ENCODE measurements at places on chromosomes 12 and 14.

- DNase-seq: no peak
Observed at GRCh38 chr12:29709496-29710040, 74.2 kb downstream of the TMTC1 start.

- no peak for DNase-seq
Observed at GRCh38 chr12:110564471-110564991, 18.6 kb downstream of the PPTC7 start.

DNA sequence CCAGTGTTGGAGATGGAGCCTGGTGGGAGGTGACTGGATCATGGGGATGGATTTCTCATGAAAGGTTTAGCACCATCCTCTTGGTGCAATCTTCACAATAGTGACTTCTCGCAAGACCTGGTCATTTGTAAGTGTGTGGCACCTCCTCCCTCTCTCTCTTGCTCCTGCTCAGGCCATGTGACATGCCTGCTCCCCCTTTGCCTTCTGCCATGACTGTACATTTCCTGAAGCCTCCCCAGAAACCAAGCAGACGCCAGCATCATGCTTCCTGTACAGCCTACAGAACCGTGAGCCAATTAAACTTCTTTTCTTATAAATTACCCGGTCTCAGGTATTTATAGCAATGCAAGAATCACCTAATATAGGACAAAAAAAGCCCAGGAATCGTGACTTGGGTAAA lies 171.0 kb upstream of the FOXN3 start:
- DNase-seq: no peak

DNA sequence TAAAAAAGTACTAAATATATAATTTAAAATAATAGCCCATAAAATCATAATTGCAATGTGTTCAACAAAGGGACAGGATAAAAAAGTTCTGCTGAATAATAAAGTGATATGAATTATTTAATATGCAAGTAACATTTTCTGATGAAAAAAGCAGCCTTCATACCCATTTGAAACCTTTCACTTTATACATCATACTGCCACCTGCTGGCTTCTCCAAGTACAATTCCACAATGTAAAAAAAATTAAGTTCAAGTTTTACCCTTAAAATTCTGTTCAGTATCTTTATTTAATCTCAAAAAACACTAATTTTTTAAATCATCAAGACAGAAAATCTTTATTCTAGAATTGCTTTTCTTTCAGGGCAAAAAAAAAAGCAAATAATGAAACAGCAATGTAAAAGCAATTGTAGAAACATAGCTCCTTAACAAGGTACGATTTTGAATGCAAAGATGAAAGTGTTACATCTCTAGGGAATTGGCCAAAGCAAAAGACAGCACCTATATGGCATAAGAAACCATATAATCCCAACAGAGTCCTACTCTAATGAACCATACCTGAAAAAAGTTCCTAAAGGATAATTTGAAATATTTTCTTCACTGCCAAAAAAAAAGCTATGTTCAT lies 15.0 kb downstream of the MDM1 start:
- DNase-seq: peak; percentile 15

DNA sequence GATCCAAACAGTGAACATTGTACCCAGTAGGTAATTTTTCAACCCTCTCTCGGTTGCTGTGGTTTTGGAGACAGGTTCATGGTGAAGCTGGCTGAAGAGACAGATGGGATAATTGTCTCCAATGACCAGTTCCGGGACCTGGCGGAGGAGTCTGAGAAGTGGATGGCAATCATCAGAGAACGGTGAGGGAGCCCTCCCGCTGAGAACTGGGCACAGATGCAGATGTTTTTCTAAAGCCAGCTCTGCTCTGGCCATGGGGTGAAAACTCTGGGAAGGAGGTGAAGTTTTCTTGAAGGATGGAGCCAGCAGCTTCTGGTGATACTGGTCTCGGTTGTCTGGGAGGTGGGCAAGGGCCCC lies 6.2 kb downstream of the KHNYN start:
- DNase-seq: no peak

GRCh38 chr12:107369679-107370078 lies 276.3 kb upstream of the CRY1 start:
- peak; percentile 16 for DNase-seq

GRCh38 chr14:75430526-75430925 lies 2.7 kb downstream of the JDP2 start:
- DNase-seq: no peak

DNA sequence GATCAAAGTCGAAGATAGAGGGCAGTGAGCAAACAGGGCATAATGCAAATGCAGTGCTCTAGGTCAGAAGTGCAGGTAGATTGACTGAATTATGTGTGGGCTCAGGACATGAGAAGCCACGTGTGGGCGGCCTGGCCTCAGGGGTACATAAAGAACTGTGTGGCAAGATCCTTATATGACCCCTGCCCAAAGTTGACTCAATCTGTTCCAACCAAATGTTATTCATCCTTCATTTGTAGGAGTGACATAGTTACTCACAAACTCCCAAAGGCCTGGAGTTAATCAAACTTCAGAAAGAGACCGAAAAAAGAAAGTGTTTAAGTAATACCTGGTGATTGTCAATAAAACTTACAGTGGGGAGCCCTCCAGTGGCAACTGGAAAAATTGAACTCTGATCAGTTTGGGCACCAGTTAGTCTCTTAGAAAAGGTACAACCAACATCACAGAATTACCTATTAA lies 150.4 kb upstream of the FAR2 start:
- peak; percentile 7 for DNase-seq

- DNase-seq: no peak
Observed at GRCh38 chr12:131038159-131038558, 84.5 kb downstream of the ADGRD1 start.

- DNase-seq: no peak
Observed at GRCh38 chr12:120563495-120563894, 17.7 kb downstream of the POP5 start.

GRCh38 chr14:27863166-27863565 lies 903.4 kb upstream of the FOXG1 start:
- no peak for DNase-seq

DNA sequence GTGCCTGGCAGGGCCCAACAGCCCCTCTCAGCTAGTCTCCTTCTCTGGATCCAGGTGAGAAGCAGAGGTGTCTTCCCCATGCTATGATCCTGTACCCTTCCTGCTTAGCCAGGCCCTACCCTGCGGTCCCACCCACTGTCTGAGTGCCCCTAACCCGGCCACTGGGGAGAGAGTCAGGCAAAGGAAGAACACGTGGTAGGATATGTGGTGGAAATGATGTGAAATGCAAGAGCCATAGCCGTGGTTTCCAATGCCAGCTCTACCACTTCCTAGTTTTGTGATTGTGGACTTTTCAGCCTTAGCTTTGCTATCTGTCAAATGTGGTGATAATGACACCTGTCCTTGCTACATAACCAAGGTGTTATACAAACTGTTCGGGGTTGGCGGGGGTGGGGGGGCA lies 15.8 kb downstream of the KRT2 start:
- no peak for DNase-seq

DNA sequence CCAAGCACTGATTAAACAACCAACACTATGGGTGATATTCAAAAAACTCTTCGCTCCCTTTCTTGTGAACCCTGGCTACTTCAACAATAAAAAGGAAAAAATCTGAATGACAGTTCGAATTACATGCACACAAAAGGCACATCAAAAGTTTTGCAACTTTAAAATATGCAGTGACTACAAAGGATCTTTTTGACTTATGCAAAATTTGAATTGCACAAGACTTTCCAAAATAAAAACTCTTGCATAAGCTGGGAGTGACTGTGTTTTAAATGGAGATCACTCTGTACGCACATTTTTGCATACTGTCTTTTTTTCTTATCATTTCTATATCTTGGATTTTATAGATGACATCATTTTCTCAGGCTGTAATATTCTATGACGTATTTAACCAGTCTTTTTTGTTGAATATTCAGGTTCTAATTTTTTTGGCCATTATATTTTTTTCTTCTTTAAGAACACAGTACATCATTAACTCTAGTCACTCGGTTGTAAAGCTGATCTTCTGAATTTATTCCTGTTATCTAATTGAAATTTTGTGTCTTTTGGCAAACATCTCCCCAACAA lies 667.6 kb upstream of the TBX3 start:
- no peak for DNase-seq

DNA sequence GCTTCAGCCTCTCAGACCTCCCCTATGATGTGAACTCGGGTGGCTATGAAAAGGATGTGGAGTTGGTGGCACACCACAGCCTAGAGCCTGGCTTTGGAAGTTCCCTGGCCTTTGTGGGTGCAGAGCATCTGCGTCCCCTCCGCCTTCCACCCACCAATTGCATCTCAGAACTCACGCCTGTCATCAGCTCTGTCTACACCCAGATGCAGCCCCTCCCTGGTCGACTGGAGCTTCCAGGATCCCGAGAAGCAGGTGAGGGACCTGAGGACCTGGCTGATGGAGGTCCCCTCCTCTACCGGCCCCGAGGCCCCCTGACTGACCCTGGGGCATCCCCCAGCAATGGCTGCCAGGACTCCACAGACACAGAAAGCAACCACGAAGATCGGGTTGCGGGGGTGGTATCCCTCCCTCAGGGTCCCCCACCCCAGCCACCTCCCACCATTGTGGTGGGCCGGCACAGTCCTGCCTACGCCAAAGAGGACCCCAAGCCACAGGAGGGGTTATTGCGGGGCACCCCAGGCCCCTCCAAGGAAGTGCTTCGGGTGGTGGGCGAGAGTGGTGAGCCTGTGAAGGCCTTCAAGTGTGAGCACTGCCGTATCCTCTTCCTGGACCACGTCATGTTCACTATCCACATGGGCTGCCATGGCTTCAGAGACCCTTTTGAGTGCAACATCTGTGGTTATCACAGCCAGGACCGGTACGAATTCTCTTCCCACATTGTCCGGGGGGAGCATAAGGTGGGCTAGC lies 7.0 kb upstream of the RPS26 start:
- DNase-seq: no peak

- no peak for DNase-seq
Observed at GRCh38 chr14:89641495-89642175, 224.6 kb upstream of the FOXN3 start.

DNA sequence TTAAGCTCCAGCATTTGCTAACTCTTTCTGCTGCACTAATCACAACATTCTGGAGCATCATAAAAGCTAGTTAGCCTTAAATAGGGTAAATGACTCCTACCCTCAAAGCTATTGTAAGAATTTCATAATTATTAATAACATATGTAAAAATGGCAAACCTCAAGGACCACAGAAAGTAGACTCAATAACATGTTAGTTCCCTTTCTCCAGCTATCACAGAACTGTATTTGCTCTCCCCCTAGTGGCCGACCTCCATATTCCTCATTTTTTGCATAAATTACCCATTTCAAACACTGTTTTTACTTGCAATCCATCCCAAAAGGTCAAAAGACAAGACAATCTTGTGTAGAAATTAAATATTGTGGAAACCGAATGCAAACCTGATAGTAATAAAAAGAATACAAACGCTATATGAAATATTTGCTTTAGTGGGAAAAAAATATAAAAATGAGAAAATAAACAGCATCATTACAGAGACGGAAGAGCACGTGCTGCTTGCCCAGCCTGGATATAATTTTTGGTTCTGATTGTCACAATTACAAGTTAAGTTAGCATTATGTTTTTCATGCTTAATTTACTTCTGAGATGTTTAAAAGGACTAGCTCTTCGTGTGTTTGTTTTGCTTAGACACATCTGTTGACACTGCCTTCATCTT lies 97.9 kb downstream of the RERGL start:
- DNase-seq: peak; percentile 3

DNA sequence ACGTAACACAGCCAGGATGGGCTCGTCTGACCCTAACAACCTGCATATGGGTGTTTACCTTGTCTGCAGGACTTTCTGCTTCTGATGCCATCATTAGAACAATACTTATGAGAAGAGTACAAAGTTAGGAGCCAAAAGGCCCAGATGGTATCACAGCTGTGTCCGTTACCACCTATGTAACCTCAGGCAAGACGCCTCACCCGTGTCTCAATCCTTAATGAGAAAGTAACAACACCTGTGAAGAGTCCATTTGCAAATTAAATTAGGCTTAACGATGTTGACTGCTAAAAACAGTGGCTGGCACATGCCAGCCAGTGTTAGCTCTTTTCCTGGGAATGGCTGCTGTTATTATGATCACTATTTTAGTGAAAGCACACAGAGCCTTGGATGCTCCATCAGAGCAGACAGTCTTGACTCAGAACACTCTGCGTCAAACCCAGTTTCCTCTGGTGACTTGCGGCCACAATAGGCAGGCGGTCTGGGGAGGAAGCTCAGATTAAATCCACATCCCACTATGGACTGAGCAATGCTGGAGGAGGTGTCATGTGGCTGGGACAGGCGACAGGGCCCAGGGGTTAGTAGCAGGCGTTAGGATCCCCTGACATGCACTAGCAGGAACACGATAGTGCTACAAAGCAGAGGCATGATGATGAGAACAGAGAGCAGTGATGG lies 125.3 kb downstream of the SLC15A4 start:
- no peak for DNase-seq

DNA sequence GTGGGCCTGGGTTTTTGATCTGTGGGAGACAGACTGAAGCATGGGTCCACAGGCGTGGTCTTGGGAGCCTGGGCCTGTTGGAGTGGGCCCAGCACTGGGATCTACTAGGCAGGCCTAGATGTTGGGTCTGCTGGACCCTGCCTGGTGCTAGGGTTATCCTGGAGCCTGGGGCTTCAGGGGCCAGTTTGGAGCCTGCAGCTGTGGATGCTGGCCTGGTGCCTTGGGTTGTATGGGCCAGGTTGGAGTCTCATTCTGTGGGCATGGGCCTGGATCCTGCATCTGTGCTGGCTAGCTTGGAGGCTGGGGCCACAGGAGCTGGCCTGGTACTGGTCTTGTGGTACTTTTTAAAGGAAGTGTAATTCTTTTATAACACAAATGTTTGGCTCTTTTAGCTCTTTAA lies 68.0 kb downstream of the GPHN start:
- DNase-seq: no peak

DNA sequence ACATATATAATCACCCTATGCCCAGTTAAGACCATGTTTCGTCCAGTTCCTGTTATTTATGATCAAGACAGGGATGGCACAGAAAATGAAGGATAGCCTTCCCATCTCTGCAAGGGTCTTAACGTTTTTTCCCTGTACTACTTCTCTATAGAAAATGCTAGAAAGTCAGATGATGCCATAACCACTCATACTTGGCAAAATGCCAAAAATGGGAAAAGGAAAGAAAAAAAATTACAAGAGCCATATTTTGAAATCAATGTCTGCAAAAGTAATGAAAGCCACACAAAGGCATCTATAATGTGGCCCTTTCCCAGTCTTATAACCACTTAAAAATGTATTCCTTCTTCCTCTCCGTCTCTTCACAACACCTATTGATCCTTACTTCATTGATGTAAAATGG lies 1.8 kb upstream of the MYL6B start:
- no peak for DNase-seq

DNA sequence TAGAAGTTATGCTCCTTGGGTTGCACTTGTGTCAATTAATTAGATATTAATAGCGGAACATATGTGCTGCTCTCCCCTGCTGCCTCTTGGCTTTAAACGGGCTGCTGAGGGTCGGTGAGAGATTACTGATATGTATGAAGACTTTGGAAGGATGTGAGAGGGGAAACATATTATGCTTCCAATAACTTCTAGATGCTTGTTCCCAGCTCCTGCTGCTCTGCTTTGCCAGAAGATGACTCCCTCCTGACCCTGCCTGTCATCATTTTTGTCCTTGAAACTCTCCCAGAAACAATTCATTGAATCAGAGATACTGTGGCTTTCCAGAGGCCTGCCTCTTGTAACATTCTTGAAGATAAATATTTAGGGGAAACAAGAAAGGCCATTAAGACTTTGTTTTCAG lies 300.1 kb upstream of the STXBP6 start:
- no peak for DNase-seq

GRCh38 chr14:36315159-36315853 lies 5.1 kb downstream of the MBIP start:
- DNase-seq: peak; percentile 12

GRCh38 chr12:2120982-2121758 lies 68.4 kb downstream of the CACNA1C start:
- no peak for DNase-seq

- DNase-seq: no peak
Observed at GRCh38 chr12:38587594-38587993, 271.0 kb downstream of the ALG10B start.
